ENCODE measurements at places on chromosomes 2 and 18.

DNA sequence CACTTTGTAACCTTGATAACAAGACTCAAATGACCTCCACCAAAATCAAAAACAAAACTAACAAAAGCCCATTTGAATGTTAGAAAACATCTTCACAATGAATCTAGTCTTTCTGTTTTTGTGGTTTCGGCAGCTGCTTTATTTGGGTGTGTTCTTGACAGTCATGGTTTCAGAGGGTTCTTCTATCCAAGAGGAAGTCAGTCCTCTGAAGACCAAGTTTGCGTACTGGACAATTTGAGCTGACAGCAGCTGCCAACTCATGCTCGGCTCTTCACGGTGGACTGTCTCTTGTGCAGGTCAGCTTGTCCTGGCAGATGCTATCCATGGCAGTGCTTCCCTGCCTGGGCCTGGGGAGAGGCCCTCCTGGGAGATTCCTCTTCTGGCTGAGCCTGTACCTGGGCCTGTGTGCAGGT is 91.0 kb downstream of the TMEM17 start:
- no peak for DNase-seq

DNA sequence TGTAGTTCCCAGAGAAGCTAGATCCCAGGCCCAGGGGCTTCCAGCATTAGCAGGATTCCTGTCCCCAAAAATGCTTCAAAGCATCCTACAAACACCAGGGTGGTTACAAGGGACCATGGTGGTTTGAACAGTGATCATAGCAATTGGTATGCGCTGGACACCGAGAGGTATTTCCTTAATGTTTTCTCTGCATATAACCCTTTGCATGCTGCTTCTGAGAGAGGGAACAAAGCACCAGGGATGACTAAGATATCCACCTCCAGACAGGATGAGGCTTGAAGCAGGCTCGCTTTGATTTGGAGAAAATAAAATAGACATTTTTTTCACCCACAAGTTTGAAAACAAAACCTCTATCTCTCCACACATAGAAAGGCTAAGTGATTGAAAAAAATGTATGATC is 50.5 kb upstream of the TSPYL6 start:
- no peak for DNase-seq

GRCh38 chr2:37692711-37693110 is 21.3 kb upstream of the CDC42EP3 start:
- no peak for DNase-seq

DNA sequence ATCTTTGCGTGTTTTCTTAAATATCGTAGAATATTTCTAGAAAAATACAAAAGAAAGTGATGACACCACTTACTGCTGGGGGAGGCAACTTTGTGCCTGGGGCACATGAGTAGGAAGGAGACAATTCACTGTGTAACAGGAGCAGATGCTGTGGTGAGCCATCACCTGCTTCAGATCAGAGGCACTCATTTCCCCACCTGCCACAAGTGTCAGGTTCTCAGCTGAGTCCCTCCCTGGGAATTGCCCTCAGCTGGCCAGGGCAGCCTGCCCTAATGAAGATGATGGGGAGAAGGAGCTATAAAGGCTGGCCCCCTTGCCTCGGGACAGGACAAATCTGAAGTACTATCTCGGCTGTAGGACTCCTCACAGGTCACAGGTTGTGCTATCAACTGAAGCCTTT is 322.8 kb downstream of the STK39 start:
- no peak for DNase-seq

DNA sequence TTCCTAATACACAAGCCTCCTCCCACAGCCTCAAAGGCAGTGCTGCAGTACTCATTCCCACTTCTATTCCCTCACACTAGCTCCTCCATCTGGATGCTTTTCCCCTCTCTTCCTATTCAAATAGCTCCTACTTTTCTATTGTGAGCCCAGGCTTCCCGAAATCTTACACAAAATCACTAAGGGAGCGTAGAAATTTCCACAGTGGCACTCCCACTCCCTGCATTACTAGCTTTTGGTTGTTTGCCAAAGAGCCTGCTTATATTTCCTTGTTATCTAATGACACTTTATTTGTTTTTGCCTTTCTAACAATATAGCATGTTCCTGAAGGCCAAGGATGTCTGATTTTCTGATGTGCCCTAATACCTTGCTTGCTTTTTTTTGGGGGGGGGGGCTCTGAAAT is 10.9 kb downstream of the EPAS1 start:
- DNase-seq: no peak

- no peak for DNase-seq
Measured at GRCh38 chr18:75545189-75545588, 117.7 kb upstream of the SMIM21 start.

DNA sequence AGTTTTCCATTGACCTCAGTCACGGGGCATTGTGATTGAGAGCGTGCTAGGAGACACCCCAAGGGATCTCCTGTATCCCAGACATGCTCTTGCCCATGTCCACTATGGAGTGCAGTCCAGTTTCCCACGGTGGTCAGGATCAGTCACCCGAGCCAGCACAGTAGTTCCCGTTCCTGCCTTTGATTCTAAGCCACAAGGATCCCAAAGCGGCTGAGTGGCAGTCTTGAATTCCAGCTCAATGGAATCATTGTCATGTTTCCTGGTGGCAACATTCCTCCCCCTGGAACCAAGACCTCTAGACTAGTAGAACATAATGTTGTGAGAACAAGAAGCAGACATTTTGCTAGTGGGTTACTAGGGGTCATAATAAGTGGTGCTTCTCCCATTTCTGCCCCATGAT is 154.3 kb downstream of the SEPTIN10 start:
- no peak for DNase-seq

- no peak for DNase-seq
Measured at GRCh38 chr2:33786881-33787280, 187.8 kb upstream of the FAM98A start.

- no peak for DNase-seq
Measured at GRCh38 chr2:82487354-82487753, 1971.7 kb downstream of the SUCLG1 start.

- DNase-seq: no peak
Measured at GRCh38 chr18:12257996-12258718, 4.0 kb downstream of the CIDEA start.

GRCh38 chr2:99960790-99961189 is 181.6 kb downstream of the AFF3 start:
- DNase-seq: no peak

DNA sequence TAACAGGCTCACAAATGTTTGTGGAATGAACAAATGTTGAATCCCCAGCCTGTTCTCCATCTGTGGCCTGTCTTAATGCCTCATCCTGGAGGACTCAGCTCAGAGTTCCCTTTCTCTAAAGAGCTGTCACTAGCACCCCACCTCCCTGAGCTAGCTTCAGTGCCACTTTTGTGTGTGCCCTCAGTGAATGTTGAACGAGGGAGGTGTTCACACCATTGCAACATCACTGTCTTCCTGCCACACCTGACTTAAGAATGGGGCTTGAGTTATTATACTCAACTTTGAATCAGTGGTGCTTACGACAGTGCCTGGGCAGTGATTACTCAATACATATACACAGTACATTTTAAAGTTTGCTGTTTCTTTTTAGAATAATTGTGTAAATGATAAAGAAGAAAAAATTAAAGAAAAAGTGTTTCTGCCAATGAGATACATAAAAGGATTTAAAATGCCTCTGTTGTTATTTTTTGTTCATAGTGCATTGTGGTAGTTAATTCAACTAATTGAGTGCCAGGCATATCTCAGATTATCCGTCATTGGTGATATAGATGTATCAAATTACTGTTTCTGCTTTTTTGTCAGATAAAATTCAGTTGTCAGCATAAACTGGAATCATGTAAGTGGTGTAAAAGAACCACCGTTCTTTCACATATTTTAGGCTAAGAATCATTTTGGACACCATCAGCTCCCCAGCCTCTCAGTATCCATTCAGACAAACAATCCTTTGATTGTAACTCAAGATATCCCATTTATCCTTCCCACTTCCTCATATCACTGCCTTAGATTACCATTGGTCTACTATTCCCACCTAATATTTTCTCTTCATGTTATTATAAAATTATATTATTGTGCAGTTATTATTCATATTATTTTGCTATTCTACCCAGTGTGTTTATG is 304.7 kb downstream of the PTPRM start:
- no peak for DNase-seq

GRCh38 chr18:8448130-8448529 is 161.1 kb upstream of the RAB12 start:
- DNase-seq: no peak

GRCh38 chr18:23719634-23720201 is 30.5 kb downstream of the LAMA3 start:
- DNase-seq: peak; percentile 9

GRCh38 chr2:66789741-66790140 is 354.8 kb downstream of the MEIS1 start:
- DNase-seq: no peak

DNA sequence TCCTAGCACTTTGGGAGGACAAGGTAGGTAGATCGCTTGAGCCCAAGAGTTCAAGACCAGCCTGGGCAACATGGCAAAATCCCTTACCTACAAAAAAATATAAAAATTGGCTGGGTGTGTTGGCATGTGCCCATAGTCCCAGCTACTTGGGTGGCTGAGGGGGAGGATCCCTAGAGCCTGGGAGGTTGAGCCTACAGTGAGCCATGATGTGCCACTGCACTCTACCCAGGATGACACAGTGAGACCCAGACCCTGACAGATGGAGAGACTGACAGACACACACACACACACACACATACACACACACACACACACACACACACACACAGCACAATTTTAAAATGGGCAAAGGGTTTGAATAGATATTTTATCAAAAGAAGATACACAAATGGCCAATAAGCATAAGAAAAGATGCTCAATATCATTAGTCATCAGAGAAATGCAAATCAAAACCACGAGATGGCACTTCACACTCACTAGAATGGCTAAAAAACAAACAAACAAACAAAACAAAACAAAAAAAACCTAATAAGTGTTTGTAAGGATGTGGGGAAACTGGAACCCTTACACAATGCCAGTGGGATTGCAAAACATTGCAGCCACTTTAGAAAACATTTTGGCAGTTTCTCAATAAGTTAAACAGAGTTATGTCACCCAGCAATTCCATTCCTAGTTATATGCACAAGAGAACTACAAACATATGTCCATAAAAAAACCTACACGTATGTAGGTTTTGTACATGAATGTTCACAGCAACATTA is 42.3 kb downstream of the BAZ2B start:
- no peak for DNase-seq

GRCh38 chr18:63444580-63444979 is 22.3 kb upstream of the VPS4B start:
- no peak for DNase-seq

DNA sequence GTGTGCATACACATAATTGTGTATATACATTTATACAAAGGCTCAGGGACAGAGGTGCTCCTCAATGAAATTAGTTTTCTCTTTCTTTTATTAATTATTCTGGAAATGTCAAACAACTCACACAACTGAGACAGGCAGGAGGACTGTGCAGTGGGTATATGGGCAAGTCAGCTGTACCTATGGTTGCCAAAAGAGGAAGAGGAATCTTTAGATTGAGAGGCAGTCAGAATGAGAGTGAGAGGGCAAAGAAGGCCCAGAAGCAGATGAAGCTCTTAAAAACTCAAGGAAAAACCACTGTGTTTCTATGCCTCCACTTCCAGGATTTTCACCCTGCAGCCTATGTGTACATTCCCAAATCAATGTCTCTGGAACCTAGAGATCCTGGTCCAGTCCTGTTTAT is 79.1 kb downstream of the CACNB4 start:
- no peak for DNase-seq

GRCh38 chr2:42987112-42987922 is 194.9 kb upstream of the HAAO start:
- DNase-seq: no peak

DNA sequence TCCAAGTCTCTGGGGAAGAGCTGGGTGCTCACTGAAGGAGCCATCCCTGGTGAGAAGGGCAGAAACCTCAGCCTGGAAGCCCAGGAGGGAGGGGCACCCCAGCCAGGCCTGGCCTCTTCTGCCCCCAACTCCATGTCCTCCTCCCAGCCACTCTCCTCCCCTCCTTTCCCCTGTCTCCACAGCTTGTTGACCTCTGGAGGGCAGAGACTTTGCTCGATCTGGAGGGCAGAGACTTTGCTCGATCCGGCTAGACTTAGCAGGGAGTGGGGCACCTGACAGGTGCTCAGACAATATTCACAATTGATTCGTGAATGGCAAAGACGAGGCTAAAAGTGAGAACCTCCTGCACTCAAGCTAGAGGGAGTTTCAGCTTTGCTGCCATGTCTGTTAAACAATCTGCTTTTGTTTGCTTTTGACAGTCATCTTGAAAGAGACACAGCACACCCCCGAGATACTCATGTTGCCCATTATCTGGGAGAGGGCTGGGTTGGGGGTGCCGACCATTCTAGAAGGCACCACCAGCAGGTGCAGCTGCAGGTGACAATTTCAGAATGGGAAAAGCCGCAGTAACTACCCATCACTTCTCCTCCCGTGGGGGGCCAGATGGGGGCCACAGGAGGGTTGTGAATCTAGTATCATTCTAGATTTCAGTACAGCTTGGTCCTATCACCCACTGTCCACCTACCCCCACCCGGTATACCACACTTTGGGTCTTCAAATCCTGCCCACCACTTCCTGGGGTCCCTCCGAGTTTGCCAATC is 54.8 kb downstream of the DNMT3A start:
- DNase-seq: no peak

GRCh38 chr2:12192762-12193161 is 446.3 kb downstream of the LPIN1 start:
- no peak for DNase-seq

GRCh38 chr2:27428978-27429541 is 629 bp downstream of the NRBP1 start:
- peak; percentile 45 for DNase-seq

GRCh38 chr2:227414846-227415245 is 27.1 kb upstream of the SCYGR1 start:
- DNase-seq: no peak

DNA sequence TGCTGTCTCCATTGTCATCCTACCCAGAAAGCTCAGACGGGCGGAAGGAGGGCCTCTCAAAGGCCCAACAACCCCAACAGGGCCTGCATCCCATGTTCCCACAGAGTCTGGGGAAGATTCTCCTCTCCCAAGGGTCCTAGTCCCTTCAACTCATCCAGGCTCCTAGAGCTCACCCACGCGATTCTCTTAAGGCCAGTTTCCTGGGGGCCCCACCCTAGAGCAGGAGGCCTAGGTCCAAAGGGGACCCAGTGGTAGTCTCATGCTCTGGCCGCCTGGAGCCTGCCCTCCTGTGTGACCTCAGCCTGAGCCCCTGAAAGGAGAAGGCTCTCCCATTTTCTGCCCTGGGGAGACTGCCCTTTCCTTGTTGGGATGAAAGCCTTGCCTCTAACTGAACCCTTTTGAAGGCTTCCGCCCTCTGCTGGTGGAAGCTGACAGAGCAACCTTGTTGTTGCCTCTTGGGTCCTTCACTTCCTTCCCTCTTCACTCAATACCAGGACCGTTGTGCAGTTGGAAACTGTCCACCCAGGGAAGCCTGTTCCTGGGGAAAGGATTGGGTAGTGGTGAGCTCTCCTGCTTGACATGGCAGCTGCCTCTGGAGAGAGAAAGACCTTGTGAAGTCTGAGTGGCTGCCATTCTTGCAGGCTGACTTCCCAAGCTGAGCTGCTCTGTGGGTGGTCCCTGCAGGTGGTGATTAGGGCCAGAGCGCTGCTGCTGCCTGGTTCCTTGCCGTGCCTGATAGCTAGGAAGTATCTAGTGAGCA is 86.0 kb upstream of the ALPP start:
- DNase-seq: no peak
